ENCODE measurements at places on chromosomes 5 and 9.

DNA sequence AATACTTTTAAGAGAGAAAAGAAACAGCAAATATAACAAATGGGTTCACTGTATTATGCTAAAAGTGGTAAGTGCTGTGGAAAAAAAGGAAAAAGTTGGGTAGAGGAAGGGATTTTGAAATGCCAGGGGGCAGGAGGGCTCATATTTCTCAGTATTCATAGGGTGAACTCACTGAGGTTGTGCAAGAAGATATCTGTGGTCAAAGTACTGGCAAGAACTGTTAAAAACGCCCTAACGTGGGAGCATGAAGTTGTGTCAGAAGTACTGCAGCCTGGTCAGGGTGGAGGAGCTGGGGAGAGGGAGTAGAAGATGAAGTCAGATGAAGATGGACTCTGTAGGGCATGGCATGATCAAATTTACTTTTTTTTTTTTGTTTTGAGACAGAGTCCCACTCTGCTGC, 31.2 kb upstream of the SLC28A3 start:
- no peak for DNase-seq

DNA sequence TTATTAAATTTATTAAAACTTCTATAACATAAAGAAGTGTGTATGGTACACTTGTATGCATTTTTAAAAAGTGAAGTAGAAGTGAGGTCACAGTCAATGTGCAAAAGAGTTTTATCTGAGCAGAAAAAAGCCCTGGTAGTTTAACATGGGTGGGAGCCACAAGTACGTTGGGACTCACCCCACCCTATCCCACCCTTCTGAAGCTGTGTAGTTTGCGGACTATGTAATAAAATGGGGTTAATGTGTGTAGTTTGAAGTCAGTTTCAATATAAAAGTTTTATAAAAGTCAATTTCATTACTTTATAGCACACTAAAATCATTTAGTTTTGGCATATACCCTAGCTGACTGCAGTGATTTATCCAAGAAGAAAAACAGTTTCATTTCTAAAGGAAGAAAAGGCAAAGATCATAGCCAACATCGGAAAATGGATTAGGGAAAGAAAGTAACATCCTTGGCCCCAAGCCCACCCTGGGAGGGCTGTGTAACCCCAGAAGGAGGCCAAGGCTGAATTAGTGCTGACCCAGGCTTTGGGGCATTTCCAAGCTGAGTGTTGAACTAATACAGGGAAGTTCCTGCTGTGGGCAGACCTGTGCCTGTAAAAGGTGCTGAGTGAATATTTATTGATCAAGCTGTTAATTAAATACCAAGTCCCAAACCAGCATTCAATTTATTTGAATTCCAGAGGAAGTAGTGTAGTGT, 398.6 kb upstream of the ADAMTSL1 start:
- DNase-seq = no peak

GRCh38 chr5:75059912-75060545, 7.7 kb upstream of the GCNT4 start:
- no peak for DNase-seq

- DNase-seq = no peak
Observed at GRCh38 chr5:129858131-129858675, 46.1 kb upstream of the CHSY3 start.

DNA sequence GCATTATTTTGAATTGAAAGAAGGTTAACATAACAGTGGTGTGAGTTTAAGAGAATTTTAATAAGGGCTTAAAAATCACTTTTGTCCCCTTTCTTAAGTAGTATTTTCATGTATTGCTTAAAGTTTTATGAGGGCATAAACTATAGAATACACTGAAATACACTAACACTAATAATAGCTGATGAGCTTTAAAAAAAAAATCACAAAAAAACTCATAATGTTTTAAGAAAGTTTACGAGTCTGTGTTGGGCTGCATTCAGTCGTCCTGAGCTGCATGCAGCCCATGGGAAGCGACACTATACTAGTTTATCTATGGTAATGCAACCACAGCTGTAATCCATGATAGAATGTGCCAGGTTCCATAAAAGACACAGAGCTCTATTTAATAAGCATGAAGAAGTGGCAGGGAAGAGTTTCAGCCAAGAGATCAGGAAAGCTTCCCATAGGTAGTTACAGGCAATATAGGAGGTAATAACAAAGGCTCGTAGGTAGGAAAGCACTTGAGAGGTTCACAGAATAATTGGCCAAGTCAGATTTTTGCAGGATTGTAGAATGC, 4.5 kb downstream of the SREK1IP1 start:
- no peak for DNase-seq

DNA sequence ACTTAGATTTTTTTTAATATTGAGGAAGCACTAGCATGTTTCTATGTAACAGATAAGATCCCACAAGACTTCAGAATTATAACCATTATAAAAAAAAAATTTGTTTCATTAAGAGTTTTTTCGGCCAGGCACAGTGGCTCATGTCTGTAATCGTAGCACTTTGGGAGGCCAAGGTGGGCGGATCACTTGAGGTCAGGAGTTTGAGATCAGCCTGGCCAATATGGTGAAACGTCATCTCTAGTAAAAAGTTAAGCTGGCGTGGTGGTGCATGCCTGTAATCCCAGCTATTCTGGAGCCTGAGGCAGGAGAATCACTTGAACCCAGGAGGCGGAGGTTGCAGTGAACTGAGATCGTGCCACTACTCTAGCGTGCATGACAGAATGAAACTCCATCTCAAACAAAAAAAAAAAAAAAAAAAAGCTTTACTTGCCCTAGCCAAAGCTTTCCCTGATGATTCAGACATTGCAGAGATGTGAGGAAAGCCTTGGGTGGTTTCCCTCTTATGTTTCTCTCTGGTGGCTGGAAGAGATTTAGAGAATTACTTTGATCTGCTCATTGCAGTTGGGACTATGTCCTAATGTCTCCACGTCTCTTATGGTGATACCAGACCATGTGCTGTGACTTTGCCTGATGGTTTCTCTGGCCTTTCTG, 65.4 kb downstream of the EGFLAM start:
- DNase-seq = no peak

DNA sequence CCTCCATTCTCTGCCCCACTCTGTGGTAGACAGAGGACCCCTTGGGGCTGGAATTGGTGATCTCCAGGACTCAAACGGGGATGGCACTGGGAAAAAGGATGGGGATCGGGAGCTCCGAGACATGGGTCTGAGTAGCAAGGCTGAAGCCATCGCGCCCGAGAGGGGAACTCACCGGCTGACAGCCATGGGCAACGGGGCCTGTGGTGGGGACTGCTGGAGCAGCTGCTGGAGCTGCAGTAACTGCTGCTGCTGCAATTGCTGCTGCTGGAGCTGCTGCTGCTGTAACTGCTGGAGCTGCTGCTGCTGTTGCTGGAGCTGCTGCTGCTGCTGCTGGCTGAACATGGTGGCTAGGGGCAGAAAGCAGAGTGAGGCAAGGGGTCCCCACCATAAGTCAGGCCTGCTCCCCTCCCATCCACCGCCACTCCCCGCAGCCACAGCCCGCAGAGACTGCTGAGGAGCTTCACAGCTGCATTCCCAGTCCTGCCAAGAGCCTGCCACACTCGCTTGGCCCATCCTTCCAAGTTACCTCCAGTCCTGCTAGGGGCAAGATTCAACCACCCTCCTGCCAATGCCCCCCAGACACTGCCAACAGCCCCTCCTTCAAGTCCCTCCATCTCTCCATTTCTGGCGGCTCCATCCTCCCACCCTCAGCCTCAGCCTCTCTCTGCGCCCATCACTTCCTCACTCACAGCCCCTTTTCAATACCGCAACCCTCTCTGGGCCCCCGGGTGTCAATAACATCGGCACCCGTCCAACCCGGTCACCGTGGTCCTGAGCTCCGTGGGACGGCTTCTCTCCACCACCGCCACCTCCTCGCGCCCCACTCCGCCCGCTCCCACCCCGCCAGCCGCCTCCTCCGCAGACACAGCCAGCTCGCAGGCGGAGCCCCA, 611 bp downstream of the CIZ1 start:
- no peak for DNase-seq

DNA sequence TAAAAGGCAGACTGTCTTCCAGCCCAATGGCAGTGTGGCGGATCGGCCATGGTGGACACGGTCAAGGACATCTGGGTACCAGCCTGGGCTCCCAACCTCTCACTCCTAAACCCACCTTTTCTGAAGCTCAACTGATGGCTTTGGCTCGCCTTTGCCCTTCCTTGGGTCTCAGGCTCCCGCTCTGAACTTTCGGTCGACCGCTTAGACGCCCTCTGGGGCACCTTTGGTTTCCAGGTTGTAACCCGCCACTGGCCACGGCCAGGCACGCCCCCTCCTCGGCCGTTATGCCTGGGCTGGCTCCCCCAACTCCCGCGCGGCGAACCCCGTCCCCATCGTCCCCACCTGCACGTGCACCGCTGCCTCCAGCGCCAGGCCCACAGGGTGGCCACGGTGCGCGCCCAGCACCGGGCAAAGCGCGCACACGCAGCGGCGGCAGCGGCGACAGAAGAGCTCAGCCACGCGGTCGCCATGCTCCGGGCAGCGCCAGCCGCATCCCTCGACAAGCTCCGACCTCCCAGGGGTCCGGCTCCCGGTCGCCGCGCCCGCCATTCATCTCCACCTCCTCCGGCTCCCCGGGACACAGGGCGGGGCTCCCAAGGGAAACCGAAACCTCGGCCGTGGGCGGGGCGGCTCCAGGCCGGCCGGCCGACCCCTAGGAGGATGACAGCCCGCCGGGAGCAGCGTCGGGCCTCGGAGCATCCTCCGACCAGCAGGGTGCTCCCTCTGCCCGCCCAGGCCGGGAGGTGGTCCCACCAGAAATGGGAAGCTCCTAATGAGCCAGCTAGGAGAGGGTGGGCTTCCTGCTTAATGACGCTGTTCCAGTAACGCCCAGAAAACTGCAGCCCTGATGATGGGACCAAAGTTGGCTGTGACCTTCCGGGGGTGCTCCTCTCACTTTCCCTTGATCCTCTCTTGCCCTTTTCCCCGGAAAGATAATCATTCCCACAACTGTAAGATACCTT, at the start of gene TRIM14:
TRIM14 (minus strand) TSS at position 583 of the 962 bp plus-strand sequence; CDS start at position 549, 34 bp downstream.
- peak; percentile 71 for DNase-seq

- no peak for DNase-seq
Observed at GRCh38 chr5:139430015-139430414, 9.3 kb downstream of the DNAJC18 start.

DNA sequence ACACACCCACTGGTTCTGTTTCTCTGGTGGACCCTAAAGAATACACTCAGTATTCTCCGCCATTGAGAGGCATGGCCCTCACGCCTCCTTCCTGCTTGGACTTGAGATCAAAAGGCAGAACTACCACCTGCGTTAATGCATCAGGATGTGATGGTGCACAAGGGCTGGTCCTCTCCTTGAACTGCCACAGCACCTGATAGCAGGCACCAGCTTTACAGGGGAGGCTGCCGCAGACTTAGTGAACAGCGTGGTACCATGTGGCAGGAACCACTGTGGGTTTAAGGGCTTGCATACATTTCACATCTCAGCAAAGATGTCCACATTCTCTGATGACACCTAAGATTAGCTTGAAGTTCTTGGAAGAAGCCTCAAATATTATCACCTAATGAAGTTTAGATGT, 208.7 kb downstream of the GADD45G start:
- no peak for DNase-seq

DNA sequence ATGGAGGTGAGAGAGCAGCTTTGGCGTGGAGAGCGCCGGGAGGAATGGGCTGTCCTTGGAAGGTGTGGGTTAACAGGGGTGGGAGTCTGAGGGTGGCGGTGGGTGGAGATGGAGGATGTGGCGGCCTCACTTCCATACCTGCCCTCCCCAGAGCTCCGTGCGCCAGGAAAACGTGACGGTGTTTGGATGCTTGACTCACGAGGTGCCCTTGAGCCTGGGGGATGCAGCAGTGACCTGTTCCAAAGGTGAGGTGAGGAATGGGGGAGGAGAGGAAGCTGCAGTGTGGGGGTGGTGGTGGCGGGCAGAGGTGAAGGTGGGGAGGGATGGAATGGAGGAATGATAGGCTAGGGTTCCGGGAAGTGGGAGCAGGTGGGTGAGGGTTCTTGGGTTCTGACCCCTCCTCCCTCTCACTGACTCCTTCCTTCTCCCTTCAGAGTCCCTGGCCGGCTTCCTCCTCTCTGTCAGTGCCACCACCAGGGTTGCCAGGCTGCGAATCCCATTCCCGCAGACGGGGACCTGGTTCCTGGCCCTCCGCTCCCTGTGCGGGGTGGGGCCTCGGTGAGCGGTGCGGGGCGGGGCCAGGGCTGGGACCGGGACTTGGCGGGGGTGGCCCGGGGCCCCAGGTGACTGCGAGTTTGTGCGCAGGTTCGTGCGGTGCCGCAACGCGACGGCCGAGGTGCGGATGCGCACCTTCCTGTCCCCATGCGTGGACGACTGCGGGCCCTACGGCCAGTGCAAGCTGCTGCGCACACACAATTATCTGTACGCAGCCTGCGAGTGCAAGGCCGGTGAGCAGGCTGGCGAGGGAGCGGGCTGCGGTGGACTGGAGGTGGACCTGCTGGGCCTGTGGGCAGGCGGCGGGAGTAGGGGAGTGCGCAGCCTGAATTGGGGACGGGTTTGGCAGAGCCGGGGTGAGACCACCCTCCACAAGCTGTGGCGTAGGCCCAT, 17.1 kb downstream of the TMEM8B start:
- no peak for DNase-seq

- no peak for DNase-seq
Observed at GRCh38 chr9:124828489-124829333, 24.5 kb upstream of the WDR38 start.

GRCh38 chr9:92500725-92501124, 18.4 kb upstream of the ASPN start:
- no peak for DNase-seq

- DNase-seq = no peak
Observed at GRCh38 chr5:152066784-152067183, 142.1 kb upstream of the GLRA1 start.

Data from NCI-H2171 treated with DMSO at 0.1 percent for 48 hours (cell line).